ENCODE measurements at places on chromosomes 16 and 17. TPM values are rescaled to one million over a fixed set of nuclear protein-coding genes. Genes with fewer than 3 reads are reported as not detected.

Gene FA2H
- total RNA-seq: not detected

Gene HOXB7
- total RNA-seq: 7.1 TPM

Gene NACA2
- total RNA-seq: not detected

DNA sequence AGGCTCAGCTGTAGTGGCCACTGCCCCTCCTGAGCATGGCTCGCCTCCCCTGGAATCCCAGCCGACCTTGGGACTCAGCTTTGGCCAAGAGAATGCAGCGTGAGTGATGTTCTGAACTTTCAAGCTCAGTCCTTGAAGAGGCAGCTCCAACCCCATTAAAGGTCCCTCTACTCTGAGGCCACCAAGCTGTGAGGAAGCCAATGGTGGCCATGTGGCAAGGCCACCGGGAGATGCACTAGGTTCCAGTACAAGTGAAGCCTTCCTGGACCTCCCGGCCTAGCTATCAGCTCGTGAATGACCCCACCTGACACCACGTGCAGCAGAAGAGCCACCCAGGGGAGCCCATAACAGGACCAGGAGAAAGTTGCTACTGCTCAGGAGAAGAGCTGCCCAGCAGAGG lies 81.7 kb upstream of the GNG13 start:
- DNase-seq: no peak

GRCh38 chr16:28183484-28183883 lies 28.3 kb downstream of the XPO6 start:
- no peak for DNase-seq

DNA sequence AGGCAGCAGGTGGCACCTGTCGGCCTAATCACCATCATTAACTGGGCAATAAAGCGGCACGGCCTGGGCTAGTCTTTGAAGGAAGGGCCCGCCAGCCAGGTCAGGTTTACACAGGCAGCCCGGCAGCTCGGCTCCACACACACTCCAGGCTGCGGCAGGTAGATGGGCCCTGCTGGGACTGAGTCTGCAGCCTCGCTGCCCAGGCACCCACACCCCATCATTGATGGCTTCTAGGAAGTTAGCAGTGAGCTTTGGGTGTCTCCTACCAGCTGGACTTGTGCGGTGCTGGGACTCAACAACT lies 6.8 kb upstream of the FOXN1 start:
- DNase-seq: no peak

Gene ESRP2
- 0.32 TPM for total RNA-seq
